Activated CD4-positive, alpha-beta T cell treated with anti-CD3 and anti-CD28 coated beads for 24 hours (primary cell): ENCODE measurements at places on chromosomes 7 and 10.

- DNase-seq: no peak
Observed at GRCh38 chr7:32761451-32762205, 129.9 kb downstream of the KBTBD2 start.

DNA sequence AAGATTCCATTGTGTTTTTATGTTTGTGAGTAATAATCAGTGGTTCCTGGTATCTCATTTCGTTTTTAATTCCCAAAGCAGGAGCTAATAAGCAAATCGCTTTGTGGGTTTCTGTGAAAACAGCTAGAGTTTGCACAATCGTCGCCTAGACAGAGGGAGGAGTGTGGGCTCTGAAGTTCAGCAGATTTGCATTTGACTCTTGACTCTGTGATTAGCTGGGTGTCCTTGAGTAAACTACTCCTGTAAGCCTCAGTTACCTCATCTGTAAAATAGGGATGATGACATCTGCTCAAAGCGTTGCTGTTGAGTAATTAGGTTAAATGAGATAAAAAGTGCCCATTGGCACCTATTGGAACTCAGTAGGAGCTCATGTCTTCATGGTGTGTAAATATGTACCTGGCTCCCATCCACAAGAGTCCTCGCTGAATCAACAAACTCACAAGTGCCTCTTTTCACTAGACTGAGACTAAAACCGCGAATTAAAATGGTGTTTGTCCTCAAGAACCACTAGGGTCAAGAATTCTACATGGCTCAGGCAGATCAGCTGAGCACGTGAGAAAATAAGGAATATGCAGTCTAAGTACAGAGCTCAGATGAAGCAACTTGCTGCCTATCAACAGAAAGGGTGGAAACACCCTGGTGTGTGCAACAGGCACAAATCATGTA, 385.8 kb upstream of the C7orf33 start:
- DNase-seq: no peak

GRCh38 chr7:111756687-111757178, 194.4 kb upstream of the IMMP2L start:
- DNase-seq: no peak

DNA sequence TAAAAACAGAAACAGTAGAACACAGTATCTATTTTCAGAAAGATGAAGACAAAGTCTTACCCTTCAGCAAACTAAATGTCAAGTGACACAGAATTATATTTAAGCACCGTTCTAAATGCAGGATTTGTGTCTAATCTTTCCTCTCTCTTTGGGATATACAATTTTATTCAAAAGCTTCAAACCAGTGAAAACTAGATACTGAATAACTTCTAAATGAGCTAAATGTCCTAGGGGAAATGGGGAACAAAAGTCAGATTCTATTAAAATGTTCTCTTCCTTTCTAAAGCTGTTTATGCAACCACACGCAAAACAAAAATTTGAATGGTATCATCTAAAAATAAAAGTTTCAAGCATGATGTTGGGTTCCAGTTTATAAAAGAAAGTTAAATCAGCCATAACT, 136.4 kb upstream of the AOAH start:
- DNase-seq: no peak

GRCh38 chr7:92622685-92623084, 32.5 kb upstream of the FAM133B start:
- no peak for DNase-seq

GRCh38 chr10:116457488-116457887, 29.8 kb downstream of the PNLIPRP3 start:
- no peak for DNase-seq

DNA sequence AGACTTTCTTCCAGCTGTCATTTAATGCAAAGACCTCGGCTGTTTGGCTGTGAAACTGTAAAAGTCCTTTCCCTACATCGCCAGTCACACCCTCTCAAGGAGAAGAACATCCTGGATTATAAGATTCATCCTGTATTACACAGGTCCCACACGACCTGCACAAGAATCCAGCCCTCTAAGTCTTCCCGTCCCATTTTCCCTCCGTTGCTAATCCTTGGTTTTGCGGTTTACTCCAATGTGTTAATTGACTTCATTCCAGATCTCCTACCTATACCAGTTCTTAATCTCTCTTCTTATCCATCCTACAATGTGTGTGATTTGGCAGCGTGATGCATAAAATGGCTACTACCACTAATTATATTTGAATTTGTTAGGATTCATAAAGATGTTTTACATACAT, 110.4 kb downstream of the COL28A1 start:
- DNase-seq: no peak

GRCh38 chr10:18021725-18022480, 70.2 kb downstream of the SLC39A12 start:
- no peak for DNase-seq

- no peak for DNase-seq
Observed at GRCh38 chr7:26688388-26688787, 176.0 kb downstream of the SKAP2 start.

GRCh38 chr7:50275430-50275829, 29.1 kb upstream of the IKZF1 start:
- DNase-seq: no peak

GRCh38 chr10:59537501-59537900, 172.1 kb downstream of the SLC16A9 start:
- no peak for DNase-seq

GRCh38 chr7:154242709-154243108, 190.5 kb downstream of the DPP6 start:
- no peak for DNase-seq

DNA sequence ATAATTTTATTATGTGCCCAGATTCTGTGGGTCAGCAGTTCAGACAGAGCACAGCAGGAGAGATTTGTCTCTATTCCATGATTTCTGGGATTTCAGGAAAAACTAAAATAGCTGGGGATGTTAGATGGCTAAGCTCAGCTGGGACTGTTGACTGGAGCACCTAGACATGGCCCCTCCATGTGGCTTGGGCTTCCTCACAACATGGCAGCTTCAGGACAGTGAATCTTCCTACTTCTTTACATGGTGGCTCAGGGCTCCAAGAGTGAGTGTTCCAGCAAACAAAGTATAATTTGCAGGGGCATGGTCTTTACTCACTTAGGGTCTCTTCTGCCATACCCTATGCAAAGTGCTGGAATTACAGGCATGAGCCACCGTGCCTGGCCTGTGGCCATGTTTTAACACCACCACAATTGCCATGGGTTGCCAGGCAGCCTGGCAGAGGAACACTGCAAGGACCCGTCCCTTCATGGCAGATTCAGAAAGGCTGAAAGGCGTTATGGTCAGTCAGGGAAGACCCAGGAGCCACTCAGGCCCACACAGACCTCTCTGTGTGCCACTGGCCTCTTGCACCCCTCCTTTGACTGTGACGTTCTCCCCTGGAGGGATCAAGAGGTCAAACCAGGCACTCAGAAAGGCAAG, 50.8 kb upstream of the ZMIZ1 start:
- DNase-seq: no peak

DNA sequence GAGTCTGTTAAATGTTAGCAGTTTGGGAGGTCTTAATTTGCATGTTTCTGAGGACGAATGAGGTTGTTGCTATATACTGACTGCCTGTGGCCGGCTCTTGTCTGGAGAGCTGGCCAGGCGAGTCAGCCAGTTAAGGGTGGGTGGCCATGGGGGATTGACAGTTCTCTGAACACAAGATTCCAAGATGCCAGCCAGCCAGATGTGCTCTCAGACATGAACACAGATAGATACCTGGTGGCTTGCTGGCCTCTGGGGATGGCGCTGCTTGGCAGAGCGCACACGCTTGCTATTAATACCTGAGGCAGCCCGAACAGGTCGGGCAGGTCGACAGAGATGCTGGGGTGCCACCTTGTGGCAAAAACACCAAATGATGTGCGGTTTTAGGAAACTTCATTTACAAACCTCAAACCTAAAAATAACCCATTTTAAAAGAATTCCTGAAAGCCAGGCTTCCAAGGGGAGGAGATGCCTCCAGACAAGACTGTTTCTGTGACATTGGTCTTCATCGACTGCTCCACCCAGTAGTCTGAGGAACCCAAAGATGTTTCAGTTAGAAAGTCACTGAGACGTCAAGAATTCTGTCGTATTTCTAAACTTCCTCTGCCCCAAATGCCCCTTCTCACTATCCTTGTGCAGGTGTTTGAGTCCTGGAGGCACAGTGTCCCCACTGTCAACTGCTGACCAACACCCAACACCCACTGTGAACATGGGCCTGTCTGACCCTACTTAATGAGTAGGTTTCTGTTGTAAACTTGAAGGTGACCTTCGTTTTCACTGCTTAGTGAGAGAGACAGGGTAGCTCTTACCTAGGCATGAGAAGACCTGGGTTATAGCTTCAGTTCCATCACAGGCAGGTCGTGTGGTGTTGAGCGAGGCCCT, 123.4 kb downstream of the NT5C2 start:
- DNase-seq: peak; percentile 57

DNA sequence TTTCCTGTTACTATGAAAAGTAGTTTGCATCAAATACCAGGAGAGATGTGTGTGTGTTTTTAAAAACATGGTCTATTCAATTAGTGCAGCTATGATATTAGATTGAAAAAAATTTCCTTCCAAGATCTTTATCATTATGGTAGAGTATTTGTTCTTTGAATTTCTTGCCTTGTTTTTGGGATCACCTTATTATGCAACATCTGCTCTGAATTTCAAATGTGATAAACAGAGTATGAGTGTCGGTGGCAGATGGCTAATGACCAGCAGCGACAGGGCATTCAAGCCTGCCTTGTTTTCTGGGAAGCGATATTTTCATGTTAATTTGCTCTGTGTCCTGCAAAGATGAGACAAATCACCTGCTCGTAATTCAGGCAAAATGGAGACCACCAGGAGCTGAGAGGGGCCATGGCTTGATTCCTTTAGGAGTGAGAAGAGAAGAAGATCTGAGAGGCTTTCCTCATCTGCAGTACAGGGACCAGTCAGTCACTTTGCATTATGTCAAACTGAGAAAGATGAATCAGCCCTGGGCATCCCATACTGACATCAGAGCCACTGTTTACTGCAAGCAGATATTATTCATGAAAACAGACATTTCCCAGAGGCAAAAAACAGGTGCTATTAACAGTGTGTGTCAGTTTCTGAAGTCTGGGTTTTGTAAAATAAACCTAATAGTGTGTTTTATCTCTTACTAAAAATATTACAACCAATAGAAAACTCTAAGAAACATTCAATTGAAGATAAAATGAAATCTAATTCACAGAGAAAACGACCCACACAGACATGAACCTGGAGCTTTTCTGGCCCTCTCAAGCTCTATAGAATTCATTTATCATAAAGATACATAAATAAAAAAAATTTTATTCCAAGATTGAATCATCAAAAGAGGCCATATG, 67.6 kb downstream of the CDK6 start:
- peak; percentile 21 for DNase-seq

- no peak for DNase-seq
Observed at GRCh38 chr10:4655879-4656278, 170.1 kb upstream of the AKR1E2 start.

- no peak for DNase-seq
Observed at GRCh38 chr7:132193898-132194297, 382.4 kb downstream of the PLXNA4 start.

DNA sequence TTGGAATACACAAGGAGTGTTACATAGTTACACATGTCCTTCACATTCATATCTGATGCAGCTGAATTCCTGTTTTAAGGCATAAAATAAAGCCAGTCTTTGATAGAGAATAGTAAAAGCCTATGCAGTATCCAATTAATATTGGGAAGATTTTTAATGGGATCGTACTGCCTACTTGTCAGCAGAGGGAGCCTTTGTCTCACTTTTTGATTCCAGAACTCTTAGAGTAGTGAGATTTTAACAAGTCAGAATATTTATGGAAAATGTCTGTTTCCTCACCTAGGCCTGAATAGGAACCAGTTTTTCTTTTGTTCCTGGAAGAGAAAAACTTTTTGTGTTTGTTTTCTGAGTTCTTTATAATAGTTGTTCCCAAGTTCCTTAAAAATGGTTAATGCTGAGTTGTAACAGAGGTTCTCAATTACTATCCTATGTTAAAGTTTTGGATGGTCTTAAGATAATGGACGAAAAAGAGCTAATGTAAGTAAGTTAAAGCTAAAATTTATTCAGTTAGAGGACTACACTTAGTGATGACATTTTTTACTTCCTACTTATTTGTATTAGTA, 114.0 kb downstream of the BBS9 start:
- no peak for DNase-seq

DNA sequence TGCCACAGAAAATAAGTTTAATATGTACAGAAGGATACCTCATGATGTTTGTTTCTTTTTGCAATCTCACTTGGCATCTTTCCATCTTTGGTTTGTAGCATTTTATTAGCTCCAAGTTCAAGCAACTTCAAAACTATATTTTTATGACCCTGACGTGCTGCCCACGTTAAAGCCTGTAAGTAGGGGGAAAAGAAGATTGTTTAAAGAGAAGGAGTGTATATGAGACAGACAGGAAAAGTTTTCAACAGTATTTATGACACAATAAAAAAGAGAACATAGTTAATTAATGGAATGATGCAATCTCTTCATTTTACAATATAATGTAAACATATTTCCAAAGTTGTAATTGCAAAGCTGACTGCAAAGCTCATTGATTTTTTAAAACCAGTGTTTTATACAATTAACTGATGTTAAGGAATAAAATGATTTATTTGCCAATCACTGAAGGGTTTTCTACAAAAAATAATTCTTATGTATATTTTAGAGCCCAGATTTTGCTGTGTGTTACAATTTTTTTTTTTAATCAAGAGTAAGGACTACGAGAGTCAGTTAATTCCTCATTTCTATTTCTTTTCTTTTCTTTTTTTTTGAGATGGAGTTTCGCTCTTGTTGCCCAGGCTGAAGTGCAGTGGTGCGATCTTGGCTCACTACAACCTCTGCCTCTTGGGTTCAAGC, 42.5 kb downstream of the ASZ1 start:
- DNase-seq: no peak

GRCh38 chr7:77266291-77266794, 66.7 kb upstream of the FGL2 start:
- no peak for DNase-seq
